ENCODE measurements at places on chromosomes 2 and 18.
A peak's percentile ranks its signal among the peaks of the same experiment; 100 is the strongest.

DNA sequence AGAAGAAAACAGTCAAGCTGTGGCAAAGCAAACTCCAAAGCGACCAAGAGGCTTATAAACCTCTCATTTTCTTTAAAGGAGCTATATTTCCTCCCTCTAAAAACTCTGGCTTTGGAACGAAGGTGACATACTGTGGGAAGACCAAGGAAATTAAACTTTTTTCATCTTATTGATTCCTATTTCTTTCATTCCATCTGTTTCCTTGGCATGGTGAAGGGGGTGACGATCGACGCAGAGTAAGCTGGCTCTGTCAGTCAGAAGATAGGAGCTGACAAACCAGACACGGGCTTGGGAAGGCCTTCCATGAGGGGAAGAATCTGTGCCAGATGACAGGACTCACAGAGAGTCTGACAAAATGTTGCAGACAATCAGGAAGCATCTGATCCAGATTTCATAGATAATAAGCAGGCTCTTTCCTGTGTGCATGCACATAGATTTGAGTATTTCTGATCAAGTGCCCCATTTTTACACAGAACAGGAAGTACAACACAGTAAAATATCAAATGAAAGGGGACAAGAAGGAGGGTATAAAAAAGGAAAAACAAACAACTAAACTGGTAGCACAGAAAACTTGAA lies 261.7 kb downstream of the SATB2 start:
- DNase-seq: no peak

DNA sequence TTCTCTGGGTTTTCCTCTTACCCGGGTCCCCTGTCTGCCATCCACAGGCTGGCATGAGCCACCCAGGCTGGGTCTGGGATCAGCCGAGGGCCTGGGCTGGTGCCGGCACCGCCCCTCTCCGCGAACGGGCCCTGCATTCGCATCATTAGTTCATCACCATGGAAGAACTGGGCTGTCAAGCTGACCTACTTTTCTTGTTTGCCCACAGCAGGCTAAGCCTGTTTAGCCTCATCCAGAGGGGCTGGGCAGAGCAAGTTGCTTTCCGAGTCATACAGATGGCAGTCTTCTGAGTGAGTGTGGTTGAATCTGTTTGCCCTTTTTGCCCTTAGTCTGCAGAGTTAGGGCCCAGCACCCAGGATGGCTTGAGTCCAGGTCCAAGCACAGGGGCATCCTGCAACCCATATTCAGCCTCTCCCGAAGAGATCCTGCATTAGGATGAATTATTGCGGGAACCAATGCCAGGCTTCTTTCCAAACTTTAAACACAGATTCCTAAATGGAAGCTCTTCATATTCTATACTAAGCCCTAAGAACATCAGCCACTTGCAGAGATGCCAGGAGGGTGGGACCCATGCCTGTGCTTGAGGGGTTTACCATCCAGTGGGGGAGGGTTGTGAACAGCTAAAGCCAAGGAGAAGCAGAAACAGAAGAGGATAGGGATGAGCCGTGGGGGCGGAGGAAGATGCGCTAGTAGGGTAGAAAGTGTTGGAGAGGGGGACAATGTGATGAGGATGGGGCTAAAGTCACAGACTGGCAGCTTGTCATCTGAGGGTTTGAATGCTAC lies 68.0 kb downstream of the NPAS2 start:
- DNase-seq: no peak

- no peak for DNase-seq
Measured at GRCh38 chr18:48226401-48226800, 182.8 kb downstream of the ZBTB7C start.

DNA sequence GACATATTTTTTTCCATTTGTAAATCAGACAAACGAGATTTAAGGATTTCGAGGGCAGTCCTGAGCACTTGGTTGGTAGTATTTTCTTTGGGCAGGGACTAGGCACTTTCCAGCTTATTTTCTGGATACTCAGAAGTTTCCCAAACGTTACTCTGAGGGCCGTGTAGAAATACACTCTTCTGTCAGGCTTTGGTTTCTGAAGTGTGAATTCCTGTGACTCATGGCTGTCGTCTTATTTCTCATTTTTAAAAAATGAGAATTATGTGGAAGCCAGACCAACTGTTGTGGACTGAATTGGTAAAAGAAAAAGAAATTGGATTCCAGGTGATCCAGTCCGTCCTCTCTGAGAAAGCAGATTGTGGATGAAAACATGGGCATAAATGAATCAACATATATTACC lies 658.6 kb upstream of the FANCL start:
- no peak for DNase-seq

- DNase-seq: no peak
Measured at GRCh38 chr18:26088487-26088886, 1.9 kb downstream of the SS18 start.

GRCh38 chr18:77099485-77100370 lies 32.9 kb downstream of the MBP start:
- no peak for DNase-seq

DNA sequence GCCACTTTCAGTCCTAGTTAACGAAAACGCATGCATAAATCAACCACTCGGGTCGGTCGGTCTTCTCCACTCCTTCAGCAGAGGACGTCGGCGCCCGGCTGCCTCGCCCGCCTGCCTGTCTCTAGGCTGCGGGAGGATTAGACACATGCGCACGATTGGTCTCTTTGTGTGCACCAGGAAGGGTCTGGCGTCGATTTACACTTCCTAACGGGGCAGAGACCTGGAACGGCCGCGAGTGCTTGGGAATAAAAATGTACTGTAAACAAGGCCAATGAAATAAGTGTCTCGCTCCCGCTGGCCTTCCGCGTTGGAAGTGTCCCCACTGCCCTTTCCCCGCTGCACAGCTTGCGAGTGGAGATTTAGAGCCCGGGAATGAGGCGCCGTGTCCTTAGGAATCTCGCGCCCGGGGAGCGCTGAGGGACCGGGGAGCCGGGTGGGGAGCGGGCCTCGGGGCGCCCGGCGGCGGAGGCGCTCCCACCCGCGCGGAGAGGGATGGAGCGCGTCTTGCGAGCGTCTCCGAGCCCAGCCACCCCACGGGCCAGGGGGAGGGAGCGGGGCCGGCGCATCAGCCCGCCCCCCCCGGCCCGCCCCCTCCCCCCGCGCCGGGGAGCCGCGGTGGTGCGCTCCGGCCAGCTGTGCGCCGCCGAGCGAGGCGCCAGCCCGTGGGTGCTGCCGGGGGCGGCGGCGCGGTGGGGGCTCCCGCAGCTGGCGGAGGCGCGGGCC lies at the start of gene DOK6:
Gene DOK6 (plus strand): TSS at position 636 of the 723 bp plus-strand sequence.
- no peak for DNase-seq

DNA sequence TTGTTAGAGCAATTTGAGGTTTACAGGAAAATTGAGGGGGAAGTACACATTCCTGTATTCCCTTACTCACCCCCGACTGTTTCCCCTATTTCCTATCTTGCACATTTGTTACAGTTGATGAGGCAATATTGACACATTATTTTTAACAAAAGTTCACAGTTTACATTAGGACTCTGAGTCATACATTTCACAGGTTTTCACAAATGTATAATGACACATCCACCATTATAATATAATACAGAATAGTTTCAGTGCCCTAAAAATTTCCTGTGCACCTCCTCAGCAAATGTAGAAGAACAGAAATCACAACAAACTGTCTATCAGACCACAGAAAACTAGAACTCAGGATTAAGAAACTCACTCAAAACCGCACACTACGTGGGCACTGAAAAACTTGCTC lies 160.6 kb upstream of the RMP24 start:
- peak; percentile 18 for DNase-seq

- no peak for DNase-seq
Measured at GRCh38 chr2:40507432-40507831, 55.5 kb upstream of the SLC8A1 start.

DNA sequence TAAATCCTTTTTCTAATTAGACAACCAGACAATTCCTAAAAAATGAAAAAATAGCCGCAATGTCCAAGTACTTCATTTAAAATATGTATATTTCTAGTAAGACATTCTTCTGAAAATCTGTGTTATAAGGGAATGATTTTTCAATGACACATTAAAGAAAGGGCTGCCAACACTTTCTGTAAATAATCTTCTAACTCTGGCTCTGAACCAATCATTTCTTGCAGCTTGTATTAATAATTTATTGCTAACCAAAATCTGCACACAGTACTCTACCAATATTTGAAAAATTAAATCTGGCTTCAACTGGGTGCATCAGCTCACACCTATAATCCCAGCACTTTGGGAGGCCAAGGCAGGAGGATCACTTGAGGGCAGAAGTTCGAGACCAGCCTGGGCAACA lies 8.3 kb downstream of the NFU1 start:
- no peak for DNase-seq

DNA sequence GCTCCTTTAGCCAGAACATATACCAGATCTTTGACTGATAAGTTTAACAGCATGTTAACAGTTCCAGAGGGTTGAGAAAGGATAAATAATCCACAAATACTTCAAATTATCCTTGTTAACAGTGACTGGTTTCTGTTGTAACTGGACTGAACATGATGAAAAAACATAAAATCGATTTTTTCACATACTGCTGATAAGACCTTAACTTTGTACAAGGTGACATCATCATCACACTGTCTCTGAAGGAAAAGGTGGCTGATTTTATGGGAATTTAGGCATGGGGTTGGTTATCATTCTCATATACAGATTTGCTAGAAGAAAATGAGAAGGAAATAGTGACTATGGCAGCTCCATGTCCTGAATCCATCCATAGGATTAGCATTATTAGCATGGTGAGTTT lies 36.1 kb downstream of the OTX1 start:
- no peak for DNase-seq

- DNase-seq: no peak
Measured at GRCh38 chr2:108324531-108325255, 36.0 kb downstream of the SULT1C2 start.

DNA sequence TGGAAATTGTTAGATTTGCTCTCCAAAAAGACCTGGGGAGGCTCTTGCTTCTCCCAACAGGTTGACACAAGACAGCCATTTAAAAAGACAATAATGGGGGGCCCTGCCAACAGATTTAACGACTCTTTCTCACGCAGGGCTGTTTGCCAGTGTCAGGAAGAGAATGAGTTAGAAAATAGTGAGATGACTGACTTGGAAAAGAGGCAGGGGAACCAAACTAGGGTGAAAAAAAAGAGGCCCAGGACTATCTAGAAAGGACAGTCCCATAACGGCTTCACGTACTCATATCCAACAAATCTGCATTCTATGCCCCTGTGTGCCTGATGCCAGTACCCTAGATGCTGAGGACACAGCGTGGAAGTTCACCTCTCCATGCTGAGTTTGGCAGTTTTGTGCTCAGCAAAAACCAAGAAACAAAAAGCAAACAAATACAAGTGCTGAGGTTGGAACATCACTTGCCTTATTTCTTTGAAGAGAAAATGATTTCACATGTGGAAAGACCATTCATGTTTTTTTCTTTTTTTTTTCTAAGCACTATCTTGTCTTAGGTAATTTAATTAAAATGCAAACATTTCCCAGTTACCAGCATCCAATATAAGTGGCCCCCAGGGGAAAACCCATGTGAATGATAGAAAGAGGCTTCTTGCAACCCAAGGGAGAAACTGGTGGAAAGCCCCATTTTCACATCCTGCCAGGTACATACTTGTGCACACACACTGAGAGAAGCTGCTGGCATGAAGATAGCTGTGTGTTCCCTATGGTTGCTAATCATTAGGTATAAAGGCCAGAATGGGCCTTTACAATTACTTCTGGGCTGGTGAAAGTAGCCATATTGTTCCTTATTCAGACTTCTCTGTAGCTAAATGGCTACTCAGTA lies 10.6 kb upstream of the WIPF1 start:
- no peak for DNase-seq

- DNase-seq: no peak
Measured at GRCh38 chr18:41693008-41693407, 262.0 kb upstream of the PIK3C3 start.

- DNase-seq: no peak
Measured at GRCh38 chr2:100008956-100009355, 133.4 kb downstream of the AFF3 start.

DNA sequence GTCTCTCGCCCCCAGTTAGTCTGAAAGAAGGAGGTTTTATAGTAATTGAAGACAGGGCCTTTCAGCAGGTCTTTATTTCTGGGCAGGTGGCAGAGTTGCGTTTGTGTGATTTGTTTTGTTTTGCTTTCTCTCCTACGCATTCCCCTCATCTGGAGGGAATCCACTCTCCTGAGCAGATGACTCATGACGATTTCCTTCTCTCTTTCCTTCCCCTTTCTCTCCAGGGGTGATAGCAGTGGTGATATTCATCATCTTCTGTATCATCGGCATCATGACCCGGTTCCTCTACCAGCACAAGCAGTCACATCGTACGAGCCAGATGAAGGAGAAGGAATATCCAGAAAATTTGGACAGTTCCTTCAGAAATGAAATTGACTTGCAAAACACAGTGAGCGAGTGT lies 888.8 kb downstream of the CNTNAP5 start:
- no peak for DNase-seq

- DNase-seq: no peak
Measured at GRCh38 chr2:204885747-204886146, 340.5 kb downstream of the PARD3B start.

DNA sequence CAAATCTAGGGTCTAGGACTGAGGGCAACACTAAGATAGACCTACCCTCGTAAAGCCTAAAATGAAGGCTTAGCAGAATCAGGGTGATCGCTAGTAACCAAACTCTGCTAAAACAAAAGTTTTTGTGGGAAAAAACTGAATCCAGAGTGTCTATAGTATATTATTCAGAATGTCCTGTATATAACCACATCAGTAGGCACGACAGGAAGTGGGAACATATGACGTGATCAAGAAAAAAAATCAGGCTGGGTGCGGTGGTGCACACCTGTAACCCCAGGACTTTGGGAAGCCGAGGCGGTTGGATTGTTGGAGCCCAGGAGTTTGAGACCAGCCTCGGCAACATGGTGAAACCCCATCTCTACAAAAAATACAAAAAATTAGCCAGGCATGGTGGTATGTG lies 106.1 kb downstream of the UGGT1 start:
- DNase-seq: no peak

Data from Panc1 (cell line).